ENCODE measurements at places on chromosomes 12 and 14. TPM values are rescaled to one million over a fixed set of nuclear protein-coding genes. Genes with fewer than 3 reads are reported as not detected.

The RASSF9 gene
- 2.0 TPM for total RNA-seq

DNA sequence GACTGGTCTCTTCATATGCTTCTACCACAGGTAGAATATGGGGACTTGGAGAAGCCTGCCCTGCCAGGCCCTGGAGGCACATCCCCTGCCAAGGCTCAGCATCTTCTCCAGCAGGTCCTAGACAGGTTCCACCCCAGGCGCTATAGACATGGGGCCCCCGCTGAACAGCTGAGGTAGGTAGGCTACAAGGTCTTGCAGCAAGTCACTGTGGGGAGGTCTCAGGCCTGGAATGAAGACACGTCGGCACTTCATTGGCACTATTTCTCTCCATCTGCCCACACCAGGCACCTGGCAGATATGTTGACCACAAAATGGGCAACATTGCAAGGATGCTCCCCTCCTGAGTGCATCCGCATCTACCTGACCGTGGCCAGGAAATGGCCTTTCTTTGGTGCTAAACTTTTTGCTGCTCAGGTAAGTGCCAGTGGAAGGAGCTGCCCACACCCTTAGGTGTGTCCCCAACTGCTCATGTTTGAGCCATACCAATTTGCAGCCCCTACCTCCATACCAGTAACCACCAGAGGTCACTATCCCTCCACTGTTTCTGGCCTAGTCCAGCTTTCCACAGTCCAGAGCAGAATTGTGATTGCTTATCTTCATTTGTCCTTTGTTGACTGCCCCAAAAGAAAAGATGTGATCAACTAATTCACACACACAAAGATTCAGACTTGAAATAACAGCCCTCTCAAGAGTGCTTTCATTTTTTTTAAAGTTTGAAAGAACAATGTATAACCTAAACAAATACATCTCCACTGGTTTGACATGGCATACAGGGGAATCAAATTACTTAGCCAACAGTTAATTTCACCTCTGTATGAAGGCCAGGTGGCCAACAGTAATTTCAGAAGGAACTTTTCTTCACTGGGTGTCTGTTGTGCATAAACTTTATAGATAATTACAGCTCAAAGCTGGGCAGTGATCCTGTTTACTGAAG lies 16.1 kb downstream of the PIGH start:
- no peaks in the 10 kb centered on the region for H3K27me3 ChIP-seq
- H3K4me3 ChIP-seq, result no peak overlapping the region
- peak overlapping the region; percentile 48 for H3K27ac ChIP-seq
- peaks cover 6% of the 10 kb centered on the region for H3K36me3 ChIP-seq
- no peaks in the 10 kb centered on the region for H3K4me1 ChIP-seq

DNA sequence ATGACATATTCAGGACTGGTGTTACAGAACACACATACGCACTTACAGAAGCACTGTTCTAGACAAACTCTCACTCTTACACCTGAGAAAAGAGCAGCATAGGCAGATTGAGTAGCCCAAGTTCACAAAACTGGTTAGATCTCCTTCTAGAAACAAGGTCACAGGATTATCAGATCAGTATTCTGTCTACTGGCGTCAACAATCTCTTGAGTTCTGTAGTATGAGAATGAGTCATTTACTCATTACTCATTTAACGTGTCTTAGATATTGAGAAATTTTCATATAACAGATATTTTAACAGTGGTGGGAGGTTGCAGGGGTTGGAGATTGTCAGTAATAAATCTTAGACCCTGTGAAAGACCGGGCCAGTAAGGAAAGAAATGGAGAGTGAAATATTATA lies 2.8 kb upstream of the TSPAN8 start:
- DNase-seq, result no peak
- H3K27ac ChIP-seq, result peak overlapping the region; percentile 1
- no peaks in the 10 kb centered on the region for H3K27me3 ChIP-seq
- H3K4me3 ChIP-seq, result no peak overlapping the region
- H3K36me3 ChIP-seq, result no peaks in the 10 kb centered on the region

GRCh38 chr12:94930216-94930654 lies 73.3 kb downstream of the NDUFA12 start:
- H3K36me3 ChIP-seq, result no peaks in the 10 kb centered on the region
- no peak for DNase-seq
- no peak overlapping the region for H3K27ac ChIP-seq
- H3K4me3 ChIP-seq, result no peak overlapping the region
- H3K27me3 ChIP-seq, result peaks cover 8% of the 10 kb centered on the region

- H3K27me3 ChIP-seq, result no peaks in the 10 kb centered on the region
- no peaks in the 10 kb centered on the region for H3K4me1 ChIP-seq
- no peak overlapping the region for H3K4me3 ChIP-seq
- DNase-seq, result no peak
- peak overlapping the region; percentile 55 for H3K27ac ChIP-seq
These were observed 11.8 kb upstream of the TUBA1C start for GRCh38 chr12:49253033-49253623.

The CMA1 gene
- total RNA-seq, result not detected
